Stimulated activated CD4-positive, alpha-beta T cell treated with anti-CD3 and anti-CD28 coated beads, Interleukin-12 subunit alpha, Interleukin-12 subunit beta, amount 100 ng/mL, for 48 hours (primary cell): ENCODE measurements at places on chromosomes 4 and X.

DNA sequence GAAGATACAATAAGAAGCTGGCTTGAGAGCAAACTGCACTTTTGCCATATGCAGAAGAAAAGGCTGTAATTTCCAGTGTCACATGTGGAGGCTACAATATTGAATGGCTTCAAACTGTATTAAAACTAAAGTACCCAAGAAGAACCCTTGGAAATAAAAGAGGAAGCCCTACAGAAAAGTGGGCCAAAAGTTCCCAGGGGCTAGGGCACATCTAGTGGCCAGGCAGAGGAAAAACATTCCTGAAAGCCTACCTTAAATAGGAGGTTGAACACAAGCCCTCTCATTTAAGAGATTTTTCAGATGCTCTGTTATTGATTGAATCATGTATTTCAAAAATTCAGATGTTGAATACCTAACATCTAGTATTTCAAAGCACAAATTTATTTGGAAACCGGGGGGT, 40.6 kb upstream of the PRDX4 start:
- DNase-seq, result no peak

DNA sequence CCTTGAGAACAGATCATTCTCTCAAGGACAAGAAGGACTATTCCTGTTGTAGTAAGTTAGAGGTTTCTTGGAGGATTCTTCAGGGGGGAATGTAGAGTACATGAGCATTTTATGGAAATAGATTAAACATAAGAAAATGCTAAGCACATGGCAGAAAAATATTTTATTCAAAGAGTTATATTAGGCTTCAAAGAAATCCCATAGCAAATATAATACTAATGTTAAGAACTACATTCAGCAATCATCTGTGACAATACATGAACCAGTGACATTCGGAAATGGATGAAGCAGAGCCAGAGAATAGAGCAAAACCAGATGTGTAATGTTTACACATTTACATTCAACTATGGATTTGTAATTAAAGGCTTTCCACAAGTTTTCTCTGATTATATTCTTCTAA, 288.6 kb downstream of the NAF1 start:
- DNase-seq, result no peak

DNA sequence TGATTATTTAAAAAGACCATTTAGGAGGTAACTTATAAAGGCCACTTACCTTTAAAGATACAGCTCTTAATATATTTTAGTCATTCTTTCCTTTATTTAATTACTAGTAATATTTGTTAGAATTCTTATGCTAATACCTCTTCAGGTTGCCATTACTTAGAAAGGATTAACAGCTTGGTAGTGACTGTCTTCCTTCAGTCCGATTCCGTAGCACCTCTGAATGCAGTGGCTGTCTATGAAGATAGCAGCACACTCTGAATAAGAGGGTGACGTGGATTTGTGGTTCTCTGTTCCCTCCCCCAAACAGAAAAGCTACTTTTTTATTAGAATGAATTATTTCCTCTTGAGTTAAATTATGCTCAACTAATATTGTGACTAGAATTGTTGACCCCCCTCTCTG, 92.6 kb upstream of the TENM3 start:
- no peak for DNase-seq

DNA sequence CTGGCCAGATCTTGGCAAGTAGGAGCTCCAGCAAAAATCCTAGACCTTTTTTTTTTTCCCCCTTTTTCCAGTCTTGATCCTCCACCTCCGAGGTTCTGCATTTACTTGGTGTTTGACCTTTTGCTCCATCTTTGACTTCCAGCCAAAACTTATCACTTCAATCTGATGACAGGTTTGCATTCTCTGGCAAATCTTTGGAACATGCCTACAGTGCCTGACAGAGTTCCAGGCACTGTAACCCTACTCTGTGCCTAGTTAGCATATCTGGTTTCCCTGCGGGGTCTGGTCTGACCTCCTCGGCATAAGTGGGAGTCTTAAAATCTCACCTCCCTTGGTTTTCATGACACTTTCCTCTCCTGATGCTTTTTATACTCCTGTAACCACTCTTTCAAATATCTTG, 39.4 kb upstream of the NR3C2 start:
- DNase-seq, result no peak

DNA sequence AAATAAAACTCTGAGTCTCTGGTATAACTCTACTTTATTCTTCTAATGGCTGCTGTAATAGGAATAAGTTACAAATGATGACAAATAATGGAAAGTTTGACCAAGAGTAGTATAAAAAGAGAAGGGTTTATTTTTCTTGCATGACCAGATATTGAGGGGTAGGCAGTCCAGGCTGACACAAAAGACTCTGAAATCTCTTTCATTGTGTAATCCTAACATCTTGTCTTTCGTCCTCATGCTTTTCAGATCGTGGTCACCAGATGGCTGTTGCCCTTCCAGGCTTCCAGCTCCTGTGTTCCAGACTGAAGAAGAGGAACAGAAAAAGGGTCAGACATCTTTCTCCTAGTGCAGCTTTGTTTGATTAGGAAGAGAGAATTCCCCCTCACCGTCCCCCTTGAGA, 176.9 kb upstream of the GK2 start:
- no peak for DNase-seq

GRCh38 chrX:132292793-132293192, 73.5 kb upstream of the RAP2C start:
- DNase-seq, result no peak

DNA sequence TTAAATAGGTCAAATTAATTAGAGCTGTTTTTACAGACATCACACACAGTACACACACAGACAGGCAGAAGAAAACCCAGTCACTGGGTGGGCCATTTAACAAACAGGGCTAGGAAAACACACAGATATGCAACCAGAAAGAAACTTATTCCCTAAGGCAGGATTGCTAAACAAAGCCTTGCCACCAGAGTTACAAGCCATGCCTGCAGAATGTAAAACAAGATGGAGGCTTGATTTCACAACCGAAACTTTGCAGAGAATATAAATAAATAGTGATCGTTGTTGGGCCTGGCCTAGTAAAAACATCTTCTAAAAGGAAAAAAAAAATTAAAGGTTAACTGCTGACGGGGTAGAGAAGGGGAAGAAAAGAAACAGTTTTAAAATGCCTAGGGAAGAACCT, 212.3 kb downstream of the NAP1L3 start:
- DNase-seq, result no peak

DNA sequence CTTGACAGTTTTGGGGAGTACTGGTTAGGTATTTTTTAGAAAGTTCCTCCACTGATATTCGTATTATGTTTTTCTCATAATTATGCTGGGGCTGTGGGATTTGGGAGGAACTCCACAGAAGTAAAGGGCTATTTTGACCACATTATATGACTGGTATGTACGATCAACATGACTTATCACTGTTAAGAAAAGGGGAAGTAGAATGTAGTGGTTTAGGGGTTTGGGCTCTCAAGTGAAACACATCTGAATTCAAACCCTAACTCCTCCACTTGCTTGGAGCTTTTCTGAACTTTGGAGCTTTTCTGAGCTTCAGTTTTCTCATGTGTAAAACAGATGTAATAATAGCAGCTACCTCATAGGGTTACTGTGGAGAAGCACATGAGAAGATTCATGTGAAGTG, 96.4 kb upstream of the C1GALT1C1 start:
- no peak for DNase-seq

GRCh38 chrX:19388741-19389140, 45.0 kb downstream of the PDHA1 start:
- no peak for DNase-seq

DNA sequence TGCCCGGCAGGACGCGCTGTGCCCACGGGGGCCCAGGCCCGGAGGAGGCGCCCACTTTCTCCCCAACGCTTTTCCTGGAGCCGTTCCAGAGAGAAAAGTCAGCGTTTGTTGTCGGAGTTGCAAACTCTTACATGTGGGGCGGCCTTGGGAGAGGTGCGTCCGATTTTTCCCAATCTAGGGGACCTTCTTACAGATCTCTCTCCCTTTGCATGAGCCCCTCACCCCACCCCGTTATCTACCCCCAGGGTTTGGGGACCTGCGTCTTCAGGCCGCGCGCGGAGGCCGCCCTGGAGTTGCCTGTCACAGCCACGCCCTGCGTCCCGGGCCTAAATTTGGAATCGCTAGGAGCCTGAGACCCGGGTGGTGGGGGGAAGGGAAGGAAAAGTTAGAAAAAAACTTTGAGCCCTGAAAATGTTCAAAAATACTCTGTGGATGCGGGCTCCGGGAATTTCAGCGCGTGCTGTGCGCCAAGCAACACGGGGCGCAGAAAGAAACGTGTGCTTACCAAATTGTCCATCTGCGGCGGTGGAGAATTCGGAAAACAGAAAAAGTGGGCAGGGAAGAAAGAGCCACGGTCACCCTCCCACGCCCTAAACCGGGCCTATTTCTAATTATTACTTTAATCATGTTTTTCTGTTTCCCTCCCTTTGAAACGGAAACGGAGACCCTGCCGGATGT, 587 bp downstream of the CD99 start:
- no peak for DNase-seq

DNA sequence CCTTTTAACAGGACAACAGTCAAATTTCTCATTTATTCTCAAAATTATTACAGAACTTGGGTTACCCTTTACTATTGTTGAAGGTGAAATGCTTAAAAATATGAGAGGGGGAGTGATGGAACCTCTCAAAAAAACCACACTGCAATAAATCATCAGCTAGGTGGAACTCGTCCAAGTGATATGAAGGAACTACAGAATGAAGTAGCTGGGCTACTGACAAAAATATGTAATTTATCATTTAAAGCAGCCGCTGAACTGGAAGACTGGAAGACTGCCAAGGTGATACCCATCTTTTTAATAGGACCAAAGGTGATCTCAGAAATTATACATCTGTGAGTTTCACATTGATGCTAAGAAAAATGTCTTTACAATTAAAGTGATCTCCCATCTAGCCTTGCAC, 597.7 kb upstream of the TENM3 start:
- no peak for DNase-seq

DNA sequence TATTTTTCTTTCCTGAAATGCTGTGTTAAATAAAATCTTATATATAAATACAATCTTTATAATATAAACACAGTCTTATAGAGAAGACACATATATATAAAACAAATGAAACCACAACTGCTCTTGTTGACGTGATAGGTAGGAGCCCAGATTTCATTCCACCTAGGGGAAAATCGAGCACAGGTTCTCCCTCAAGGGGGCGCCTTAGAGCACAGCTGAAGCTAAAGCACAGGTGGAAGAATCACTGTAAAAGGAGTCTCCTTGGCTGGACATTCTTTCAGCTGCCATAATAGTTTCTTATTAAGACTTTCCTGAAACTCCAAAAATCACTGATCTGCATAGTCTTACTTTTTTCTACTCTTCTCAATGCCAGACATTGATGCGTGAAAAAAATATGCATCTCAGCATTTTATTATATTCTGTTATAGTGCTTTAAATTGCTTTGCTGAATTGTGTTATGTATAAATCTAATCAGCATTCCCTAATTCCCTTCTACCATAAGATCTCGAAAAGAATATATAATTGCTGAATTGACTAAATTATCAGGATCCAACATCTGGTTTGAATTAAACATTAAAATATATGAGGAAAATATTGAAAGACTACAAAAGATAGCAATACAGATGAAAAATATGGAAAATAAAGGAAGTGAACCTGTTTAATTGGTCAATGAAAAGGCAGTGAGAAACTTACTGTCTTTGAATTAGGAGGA, 25.5 kb upstream of the RXFP1 start:
- peak; percentile 8 for DNase-seq

DNA sequence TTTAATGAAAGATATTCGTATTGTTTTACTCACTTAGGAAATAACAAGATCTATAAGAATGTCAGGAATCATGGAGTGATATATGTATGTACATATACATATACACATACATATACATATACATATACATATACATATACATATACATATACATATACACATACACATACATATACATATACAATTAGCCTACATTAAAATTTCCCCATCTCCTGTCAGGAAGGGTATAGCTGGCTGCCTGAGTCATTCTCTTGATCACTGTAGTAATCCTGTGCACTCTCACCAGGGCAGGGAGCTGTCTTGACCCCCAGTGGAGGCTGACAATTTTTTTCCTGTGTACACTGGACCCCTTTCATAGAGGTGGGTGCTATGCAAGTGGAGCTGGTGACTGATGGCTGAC, 23.3 kb upstream of the MAGEA11 start:
- no peak for DNase-seq

DNA sequence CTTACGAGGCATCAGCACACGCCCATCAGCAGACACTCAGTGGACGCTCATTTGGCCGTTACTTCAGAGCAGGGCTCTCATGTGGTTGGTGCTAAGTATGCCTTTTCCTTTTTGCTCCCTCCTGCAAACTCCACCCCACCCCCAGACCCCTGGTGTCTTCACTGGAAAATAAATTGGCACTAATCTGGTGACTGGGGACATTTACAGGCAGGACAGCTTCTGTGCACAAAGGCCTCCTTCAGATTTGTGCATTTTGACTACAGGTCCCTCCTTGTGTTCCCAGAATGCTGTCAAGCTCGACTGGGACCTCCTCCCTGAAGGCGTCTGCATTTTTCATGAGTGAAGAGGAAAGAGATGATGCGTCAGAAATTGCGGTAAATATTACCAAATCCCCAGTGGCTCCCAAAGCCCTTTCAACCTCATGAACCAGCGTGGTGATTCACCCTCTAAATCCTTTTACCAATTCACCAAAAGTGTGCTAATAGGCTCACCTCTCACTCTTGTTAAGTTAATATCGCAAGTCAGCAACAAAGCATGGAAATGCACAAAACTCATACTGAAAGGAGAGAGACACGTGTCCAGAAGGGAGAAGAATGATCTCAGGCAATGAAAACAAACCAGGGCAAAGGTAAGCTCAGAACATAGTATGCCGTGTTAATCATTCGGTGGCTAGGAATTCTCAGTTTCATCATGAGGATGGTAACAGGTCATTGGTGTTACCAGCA, 119.0 kb downstream of the NKX6-1 start:
- DNase-seq, result no peak

GRCh38 chrX:1750267-1750666, 135.4 kb downstream of the ASMT start:
- no peak for DNase-seq

DNA sequence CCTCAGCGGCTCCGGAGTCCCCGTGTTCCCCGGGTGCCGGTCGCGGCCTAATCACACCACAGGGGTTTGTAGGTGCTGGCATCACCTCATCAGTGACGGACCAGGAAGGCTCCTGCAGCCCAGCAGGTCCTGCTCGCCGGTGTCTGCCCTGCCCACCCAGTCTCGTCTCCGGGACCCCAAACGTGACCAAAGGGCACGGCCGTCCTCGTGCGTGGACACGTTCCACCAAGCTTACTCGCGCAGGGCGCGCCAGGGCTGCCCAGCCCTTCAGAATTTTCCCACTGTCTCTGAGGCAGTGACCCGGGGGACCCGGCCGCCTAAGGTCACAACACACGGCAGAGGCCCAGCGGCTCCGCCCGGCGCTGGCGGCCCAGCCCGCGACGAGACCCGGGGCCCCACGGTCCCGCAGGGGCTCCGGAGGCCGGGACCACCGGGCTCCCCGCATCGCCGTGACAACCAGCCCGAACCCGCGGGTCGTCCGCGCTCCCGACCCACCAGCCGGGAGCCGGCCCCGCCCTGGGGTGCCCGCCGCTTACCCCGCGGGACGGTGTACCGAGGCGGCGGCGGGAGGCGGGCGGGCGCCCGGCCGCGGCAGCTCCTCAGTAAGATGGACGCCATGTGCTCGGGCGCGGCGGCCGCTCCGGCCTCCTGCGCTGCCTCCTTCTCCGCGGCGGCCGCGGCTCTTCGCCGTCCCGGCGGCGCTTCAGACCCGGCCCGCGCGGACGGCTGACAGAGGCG, 454 bp downstream of the LETM1 start:
- no peak for DNase-seq

GRCh38 chr4:477686-478085, 21.3 kb downstream of the ZNF721 start:
- DNase-seq, result no peak
